ENCODE measurements at places on chromosomes 16 and 17. TPM values are rescaled to one million over a fixed set of nuclear protein-coding genes. Genes with fewer than 3 reads are reported as not detected.

FOXK2 gene
- total RNA-seq = 71.1 TPM

PAQR4 gene
- total RNA-seq = 49.9 TPM

SCARF1 gene
- total RNA-seq = 1.1 TPM

SPATA22 gene
- total RNA-seq = not detected

ANKS4B gene
- not detected for total RNA-seq

GDPD1 gene
- 2.5 TPM for total RNA-seq

Measured in T-helper 2 cell treated with Interferon-gamma antibody and Interleukin-4, amounts not matched to agents 100 ng/mL and 5 ng/mL, for 36 hours (primary cell).